ENCODE measurements at places on chromosomes 7 and 10.

DNA sequence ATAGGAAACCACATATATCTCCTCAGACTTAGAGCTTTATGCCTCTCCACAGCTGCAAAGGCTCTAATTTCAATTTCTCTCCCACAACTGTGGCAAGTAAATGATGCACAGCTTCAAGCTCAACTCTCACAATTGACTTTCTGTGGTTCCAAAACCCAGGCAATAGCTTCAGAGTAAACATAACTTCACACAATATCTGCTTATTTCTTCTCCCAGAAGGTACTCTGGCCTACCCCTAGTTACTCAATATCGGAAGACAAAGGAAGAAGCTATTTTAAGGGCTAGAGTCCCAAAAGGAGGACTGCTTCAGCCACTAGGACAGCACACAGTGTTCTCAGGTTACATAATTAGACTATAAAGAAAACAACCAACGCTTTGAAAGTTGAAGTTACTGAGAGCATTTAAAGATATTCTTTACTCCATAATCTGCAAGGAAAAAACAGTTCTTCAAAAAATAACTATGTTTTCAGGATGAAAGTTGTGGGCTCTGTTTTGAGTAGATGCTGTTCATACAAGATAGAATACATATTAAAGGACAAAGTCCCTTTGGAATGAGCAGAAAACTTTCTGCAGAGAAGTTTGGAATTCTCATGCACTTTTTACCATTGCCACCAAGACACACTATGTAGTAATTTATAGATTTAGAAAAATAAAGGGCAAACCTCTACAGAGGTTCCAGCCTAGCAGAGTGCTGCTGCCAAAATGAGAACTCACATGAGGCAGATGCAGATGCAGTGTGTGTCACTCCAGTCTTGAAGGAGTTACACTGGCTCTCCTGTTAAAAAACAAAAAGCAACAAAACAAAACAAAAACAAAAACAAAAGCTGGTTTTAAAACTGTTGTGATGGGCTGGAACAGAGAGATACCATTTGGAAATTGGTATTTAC is 81.8 kb downstream of the NT5C2 start:
- H3K27me3 ChIP-seq = no peaks in the 10 kb centered on the region
- peaks cover 7% of the 10 kb centered on the region for H3K36me3 ChIP-seq
- H3K27ac ChIP-seq = no peak overlapping the region
- H3K4me3 ChIP-seq = no peak overlapping the region
- no peak for DNase-seq

DNA sequence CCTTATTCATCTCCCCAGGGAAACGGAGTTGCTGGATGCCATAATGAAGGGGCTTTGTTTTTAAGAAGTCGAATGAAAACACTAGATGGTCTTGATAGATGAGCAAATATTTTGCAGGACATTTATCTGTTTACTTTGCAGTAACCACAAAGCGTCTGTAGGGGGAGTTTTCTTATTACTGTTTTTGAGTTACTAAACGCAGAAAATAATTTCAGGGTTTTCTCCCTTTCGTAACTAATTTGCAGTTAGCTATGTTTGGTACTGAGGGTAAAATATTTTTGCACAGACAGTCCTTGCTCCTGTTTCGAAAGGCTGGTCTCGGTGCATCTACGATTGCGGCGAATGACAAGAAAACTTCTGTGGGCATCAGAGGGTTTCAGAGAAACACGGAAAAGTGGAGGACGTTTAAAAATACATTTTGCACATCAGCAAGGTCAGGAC is 505.6 kb upstream of the MKI67 start:
- DNase-seq = no peak
- no peaks in the 10 kb centered on the region for H3K36me3 ChIP-seq
- H3K27ac ChIP-seq = no peak overlapping the region
- H3K4me1 ChIP-seq = no peaks in the 10 kb centered on the region
- no peak overlapping the region for H3K4me3 ChIP-seq

DNA sequence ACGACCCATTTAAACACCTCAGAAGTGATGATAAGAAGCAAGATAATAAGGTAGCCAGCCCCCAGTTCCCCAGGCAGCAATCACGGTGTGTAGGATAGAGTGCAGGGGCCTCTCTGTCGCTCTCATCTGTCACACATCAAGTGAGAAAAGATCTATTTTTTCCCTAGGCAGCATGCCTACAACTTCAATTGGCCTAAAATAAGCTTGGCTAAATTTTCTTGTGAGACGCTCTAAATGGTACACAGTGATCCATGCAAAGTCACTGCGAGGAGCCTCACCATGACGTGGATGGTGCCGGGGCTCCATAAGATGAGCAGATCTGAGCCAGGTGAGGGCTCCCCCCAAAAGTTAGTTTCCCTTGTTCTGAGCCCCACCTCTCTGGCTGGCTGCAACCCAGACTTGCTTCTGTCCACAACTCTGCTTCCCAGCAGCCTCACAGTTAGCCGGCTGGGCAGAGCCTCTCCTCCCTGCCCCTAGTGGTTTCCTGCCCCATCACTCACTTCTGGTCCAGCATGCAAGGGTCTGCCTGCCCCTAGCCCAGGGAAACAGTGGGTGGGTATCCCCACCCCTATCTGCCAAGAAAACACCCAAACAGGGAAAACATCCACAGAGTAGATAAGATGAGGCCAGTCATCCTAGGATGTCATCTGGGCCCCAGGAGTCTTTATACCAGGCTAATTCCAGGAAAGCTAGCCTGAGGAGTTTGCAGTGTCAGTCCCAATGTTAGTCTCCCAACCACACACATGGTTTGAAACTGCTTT is 342.1 kb downstream of the GRID1 start:
- DNase-seq = no peak
- H3K27ac ChIP-seq = no peak overlapping the region
- H3K4me1 ChIP-seq = no peaks in the 10 kb centered on the region
- H3K36me3 ChIP-seq = no peaks in the 10 kb centered on the region

- DNase-seq = peak; percentile 16
- no peak overlapping the region for H3K27ac ChIP-seq
- H3K4me1 ChIP-seq = peaks cover 15% of the 10 kb centered on the region
- no peak overlapping the region for H3K4me3 ChIP-seq
- H3K36me3 ChIP-seq = no peaks in the 10 kb centered on the region
- no peaks in the 10 kb centered on the region for H3K27me3 ChIP-seq
These were observed 216.6 kb downstream of the ZMYND11 start for GRCh38 chr10:351770-352334.

DNA sequence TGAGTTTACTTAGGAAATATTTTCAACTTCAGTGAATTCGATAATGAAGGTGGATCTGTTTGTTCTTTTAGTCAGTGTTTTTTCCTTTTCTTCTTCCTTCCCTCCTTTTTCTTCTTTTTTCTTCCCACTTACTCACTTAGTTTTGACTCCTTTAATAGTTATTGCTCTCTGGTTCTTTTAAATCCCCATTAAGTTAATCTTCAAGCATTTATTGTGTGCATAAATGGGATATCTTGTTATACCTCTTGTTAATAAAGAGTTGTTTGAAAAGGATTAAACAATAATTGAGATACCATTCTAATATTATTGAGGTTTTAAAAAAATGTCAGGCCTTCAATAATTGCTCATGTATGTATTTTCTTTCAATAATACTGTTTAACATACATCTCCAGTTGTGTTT is 19.5 kb downstream of the STAM start:
- DNase-seq = no peak
- peaks cover 3% of the 10 kb centered on the region for H3K36me3 ChIP-seq
- no peak overlapping the region for H3K4me3 ChIP-seq
- H3K27me3 ChIP-seq = no peaks in the 10 kb centered on the region
- H3K4me1 ChIP-seq = peaks cover 6% of the 10 kb centered on the region
- no peak overlapping the region for H3K27ac ChIP-seq
